T-helper 17 cell (primary cell): ENCODE measurements at places on chromosomes 6 and 20.
A peak's percentile ranks its signal among the peaks of the same experiment; 100 is the strongest.

GRCh38 chr6:156660389-156660788, 116.8 kb upstream of the ARID1B start:
- no peak for DNase-seq

GRCh38 chr6:17971128-17972073, 16.0 kb downstream of the KIF13A start:
- DNase-seq = no peak

DNA sequence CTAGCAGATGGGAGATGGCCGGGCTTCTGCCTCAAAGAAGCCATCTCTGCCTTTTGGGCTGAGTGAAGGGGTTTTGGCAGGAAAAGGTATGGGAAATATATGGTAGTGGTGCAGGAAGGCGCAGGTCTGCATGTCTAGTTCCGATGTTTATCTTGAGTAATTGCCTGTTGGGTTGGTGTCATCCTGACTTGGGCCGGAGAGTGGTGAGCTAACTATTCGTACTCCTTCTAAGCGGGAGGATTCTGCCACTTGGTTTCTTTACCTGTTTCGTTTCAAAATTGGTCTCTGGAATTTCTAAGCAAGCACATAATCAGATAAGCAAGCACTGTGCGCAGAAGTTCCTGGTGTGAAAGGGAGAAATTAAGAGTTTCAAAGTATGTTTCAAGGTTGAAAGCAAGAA, 229.6 kb downstream of the SAMD5 start:
- DNase-seq = no peak

DNA sequence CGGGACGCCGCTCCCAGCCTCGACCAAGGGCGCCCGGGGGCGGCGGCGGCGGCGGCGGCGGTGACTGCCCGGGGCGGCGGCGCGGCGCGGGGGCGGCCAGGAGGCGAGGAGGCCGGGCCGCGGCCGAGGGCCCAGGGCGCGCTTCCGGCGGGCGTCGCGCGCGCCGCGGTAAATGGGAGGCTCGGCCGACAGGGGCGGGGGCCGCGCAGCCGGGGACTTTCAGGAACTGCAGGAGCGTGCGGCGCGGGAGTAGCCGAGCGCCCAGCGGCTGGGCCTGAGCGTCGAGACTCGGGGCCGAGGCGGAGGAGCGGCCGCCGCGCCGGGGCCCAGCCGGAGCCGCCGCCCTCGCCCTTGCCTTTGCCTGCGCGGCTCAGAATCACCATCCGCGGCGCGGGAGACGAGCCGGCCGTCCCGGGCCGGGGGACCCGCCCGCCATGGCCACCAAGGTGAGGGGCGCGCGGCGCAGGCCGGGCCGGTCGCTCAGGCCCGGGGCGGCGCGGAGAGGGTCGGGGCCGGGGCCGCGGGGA, at the start of gene SNX9:
TSS of gene SNX9 (plus strand) at position 246 of the 527 bp plus-strand sequence. CDS start at position 435, 189 bp downstream.
- DNase-seq = peak; percentile 65

- peak; percentile 90 for DNase-seq
Observed at GRCh38 chr6:36682328-36683144, 4.0 kb downstream of the CDKN1A start.

GRCh38 chr6:79373880-79374279, 139.4 kb upstream of the HMGN3 start:
- no peak for DNase-seq

GRCh38 chr6:17967668-17968518, 19.5 kb downstream of the KIF13A start:
- DNase-seq = no peak

DNA sequence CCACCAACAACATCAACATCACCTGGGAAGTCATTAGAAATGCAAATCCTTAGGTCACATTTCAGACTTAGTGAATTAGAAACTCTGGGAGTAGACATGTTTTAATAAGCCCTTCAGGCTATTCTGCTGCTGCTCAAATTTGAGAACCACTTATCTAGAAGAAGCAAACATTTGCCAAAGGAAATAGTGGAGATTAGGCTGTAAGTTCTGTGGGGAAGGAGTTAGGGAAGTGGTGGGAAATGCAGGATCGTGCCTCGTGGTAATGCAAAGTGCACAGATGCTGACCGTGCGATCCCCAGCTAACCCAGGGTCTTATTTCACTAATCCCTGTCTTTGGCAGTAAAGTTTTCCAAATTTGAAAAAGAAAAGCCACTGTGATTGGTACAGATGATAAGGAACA, 328.5 kb downstream of the EPM2A start:
- no peak for DNase-seq

DNA sequence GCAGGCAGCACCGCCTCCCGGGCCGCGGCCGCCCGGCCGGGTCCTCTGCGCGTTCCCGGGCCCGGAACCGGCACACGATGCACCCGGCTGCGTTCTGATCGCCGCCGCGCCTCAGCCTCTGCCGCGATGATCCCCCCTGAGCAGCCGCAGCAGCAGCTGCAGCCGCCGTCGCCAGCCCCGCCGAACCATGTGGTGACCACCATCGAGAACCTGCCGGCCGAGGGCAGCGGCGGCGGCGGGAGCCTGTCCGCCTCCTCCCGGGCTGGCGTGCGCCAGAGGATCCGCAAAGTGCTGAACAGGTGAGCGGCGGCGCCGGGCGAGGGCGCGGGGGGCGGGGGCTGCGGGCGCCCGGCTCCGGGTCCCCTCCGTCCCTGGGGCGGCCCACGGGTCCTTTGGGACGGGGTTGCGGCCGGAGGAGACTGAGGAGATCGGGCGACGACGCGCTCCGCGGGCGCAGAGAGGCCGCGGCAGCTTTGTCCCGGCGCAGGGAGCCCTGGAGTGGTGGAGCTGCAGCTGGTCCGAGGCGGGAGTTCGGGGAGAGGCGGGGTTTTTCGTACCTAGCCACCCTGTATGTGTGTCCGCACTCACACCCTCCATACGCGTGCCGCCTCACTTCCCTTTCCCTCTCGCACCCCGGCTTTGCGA, 659 bp downstream of the SLC35F1 start:
- no peak for DNase-seq

- DNase-seq = no peak
Observed at GRCh38 chr6:166308033-166308768, at the start of gene PRR18. TSS of gene PRR18 (minus strand) at chr6:166308392. CDS start at chr6:166308142, 250 bp downstream.

- no peak for DNase-seq
Observed at GRCh38 chr20:35030136-35030535, 62.5 kb downstream of the TRPC4AP start.

GRCh38 chr20:61850457-61850856, 215.2 kb downstream of the TAF4 start:
- DNase-seq = no peak

- no peak for DNase-seq
Observed at GRCh38 chr20:8647961-8648441, 420.9 kb upstream of the PLCB4 start.
